ENCODE measurements at places on chromosomes 3 and 15.

DNA sequence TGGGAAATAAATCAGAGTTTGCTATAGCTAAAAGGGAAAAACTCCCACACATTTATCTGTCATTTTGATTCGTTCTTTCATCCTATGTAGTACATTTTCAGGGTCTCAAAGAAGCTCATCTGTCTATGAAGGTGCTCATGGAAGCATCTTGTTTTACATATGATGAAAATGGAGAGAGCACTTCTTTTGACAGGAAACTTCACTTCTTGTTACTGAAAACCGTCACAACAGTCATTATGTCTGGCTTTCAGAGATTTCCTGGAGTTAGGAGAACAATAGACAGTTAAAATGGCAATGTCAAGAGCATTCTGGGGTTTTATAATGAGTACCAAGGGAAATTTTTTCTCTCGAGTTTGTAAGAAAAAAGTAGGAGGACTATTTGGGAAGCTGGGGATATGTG lies 83.3 kb downstream of the TMEM108 start:
- DNase-seq = no peak

DNA sequence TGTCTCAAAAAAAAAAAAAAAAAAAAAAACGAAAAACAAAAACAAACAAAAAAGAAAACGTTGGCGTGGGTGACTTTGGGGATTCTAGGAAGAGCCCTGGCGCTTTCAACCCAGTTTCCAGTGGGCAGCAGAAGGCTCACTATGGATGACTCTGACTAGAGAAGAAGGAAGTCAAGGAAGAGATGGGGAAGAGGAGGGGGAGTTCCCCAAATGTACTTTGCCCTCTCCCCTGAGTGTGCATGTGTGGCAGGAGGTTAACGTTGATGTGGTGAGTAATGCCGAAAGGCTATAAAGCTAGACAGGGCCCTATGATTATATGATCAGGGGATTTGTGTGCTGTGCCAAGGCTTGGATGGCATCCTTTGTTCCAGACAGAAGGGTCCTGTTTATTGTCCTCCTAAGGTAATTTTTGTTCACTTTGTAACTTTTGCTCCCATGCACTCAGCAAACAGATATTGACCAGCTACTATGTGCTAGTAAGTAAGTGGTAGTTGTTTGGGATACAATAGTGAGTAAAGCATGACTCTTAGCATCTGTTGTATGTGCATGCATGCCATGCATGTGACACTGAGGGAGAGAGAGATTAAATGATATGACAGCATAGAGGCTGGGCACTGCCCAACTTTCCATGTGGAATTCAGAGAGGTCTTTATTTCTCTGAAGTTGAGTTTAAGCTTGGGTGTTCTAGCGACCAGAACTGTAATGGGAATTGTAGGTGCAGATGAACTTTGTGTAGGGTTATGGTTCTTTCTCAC lies 750 bp upstream of the HHLA2 start:
- no peak for DNase-seq

DNA sequence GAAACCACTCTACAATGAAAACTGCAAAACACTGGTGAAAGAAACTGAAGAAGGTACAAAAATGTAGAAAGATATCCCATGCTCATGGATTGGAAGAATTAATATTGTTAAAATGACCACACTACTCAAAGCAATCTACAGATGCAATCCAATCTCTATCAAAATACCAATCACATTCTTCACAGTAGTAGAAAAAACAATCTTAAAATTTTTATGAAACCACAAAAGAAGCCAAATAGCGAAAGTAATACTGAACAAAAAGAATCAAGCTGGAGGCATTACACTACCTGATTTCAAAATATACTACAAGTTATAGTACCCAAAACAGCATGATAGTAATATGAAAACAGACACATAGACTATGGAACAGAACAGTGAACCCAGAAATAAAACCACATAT lies 36.9 kb downstream of the TXNRD3 start:
- no peak for DNase-seq

GRCh38 chr3:144282313-144282712 lies 310.7 kb downstream of the DIPK2A start:
- DNase-seq = no peak

- no peak for DNase-seq
These were observed 33.9 kb downstream of the SNRK start for GRCh38 chr3:43320288-43320687.

GRCh38 chr3:42875325-42876151 lies at the start of gene CYP8B1:
Gene CYP8B1, minus strand, starts transcription at chr3:42875879. Its CDS starts 63 bp downstream, at chr3:42875816.
- DNase-seq = no peak

DNA sequence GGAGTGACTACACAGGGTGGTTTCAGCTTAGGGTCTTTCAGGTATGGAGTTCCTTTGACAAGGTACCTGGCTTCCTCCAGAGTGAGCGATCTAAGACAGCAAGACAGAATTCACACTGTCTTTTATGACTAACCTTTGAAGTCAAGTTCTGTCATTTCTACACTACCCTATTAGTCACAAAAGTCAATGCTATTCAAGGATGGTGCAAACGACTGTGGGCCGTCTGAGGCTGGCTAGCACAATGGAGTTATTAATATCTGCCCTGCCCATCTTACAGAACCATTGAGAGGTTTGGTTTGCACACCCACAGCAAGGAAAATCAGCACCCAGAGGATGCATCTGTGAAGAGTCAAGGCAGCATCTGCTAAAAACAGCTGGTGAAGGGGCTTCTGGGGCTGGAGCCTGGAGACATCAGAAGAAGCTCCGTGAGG lies 62.9 kb upstream of the XCR1 start:
- no peak for DNase-seq

DNA sequence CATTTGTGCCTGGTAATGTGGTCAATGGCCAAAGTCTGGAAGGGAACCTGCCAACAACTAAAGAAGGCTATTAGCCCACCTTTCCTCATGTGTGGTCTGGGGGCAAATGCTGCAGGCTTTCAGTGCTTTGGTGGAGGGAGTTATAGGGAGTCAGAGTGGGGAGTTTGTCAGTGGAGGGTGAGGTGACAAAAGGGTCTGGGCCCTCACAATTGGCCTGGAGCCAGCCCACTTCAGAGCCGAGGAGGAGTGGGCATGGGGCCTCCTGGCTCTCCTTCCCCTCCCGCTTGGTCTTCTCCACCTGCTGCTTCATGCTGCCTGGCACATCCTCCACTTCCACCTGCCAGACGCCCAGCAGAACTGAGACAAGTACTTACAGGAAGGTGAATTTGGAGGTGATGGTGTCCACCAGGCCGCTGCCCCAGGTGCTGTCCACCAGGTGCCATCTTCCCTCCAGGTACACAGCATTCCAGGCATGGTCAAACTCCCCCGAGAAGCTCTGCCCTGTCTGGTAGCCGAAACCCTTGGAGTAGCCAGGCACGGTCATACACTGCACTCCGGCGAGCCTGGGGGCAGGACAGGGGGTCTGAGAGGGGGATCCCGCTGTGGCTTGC lies 40.9 kb downstream of the KY start:
- DNase-seq = no peak

GRCh38 chr3:111910806-111911205 lies 51.7 kb downstream of the PHLDB2 start:
- no peak for DNase-seq

GRCh38 chr3:143269741-143270140 lies 150.2 kb downstream of the CHST2 start:
- no peak for DNase-seq

GRCh38 chr3:167113035-167113830 lies 266.9 kb downstream of the ZBBX start:
- no peak for DNase-seq

DNA sequence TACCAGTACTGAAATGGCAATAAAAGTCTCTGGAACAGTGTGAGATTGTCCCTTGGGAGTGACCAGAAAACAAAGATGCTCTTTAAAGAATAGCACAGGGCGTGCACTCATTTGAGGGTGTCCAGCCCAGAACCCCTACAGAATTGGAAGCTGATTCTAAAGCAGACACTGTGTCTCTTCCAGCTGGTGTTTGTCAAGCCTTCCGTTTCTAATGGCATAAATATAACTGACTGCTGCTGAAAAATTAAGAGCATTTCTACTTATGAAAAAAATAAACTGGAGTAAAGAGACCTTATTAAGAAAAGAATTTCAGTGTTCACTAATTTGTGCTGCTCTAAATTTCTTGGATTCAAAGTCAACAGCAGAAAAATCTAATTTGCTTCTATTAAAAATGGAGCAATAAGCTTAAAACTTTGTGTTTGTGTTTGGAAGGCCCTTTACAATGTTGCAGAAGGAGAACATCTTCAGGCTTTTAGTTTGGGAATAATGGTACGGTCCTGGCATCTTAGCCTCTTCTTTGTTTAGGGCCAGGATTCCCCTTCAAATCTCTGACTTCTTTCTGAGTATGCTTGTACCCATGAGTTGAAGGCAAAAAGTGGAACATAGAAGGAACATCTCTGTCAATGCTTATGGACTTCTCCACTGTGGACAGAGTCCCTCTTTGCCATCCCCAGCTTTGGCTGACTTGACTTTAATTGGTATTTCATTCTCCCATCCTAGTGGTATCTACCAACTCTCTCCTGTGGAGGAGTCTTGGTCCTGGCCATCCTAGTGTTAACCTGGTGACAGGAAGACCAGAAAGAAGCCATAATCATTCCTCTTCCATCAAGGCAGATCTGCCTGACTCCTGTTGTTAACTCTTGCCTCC lies 65.9 kb downstream of the THSD4 start:
- DNase-seq = no peak

DNA sequence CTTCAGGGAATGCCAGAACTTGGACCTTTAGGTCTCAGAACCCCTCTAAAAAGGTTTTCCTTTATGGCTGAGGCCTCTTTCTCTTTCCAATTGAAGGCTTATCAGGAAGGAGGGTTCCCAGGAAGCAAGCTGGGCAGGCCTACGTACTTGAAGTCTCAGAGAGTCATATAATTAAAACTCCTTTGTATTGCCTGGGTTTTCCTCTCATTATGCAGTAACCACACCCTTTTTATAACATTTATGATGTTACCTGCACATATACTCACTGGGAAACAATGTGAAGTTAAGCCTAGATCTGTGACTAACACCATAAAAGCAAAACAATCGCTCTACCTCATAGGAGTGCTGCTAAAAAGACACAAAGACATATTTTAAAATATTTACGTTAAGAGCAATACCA lies 27.3 kb downstream of the SERP1 start:
- no peak for DNase-seq

- DNase-seq = no peak
These were observed 995 bp downstream of the CHST14 start for GRCh38 chr15:40471808-40472150.

DNA sequence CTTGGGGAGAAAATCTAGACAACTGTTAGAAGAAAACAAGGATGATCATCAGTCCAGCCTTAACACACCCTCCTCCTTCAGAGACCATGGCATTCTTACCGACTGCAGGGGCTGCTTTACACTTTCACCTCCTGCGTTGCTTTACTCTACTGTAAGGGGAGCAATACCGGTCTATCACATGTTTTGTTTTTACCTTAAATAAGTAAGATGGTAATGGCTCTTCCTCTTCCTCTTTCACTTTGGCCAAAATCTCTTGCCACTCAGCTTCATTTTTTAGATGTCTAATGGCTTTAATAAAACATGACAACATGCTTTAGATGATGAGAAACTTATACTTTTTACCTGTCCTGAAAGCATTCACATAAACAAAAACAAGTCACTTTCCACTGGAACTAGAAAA lies 33.4 kb upstream of the STIMATE start:
- no peak for DNase-seq

- no peak for DNase-seq
These were observed 35.3 kb upstream of the PLSCR2 start for GRCh38 chr3:146504498-146505197.

DNA sequence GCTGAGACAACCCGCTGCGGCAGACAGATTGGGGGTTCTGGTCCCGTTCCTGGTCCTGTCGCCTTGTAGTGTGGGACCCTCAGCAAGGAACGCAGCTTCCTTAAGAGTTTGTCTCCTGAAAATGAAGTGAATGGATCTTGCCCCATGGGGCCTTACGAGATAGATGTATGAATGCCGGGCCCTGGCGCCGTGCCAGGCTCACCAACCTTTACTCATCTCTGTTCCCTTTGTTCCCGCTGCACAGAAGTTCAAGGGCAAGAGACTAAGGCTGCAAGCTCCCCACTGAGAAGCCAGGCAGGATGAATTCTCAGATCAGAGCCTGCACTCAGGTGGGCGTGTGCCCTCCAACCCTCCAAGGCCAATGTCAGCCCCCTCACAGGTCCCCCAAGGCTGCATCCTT lies 162.7 kb upstream of the IQSEC1 start:
- no peak for DNase-seq

- DNase-seq = no peak
These were observed 39.0 kb downstream of the PGPEP1L start for GRCh38 chr15:98968576-98968975.

DNA sequence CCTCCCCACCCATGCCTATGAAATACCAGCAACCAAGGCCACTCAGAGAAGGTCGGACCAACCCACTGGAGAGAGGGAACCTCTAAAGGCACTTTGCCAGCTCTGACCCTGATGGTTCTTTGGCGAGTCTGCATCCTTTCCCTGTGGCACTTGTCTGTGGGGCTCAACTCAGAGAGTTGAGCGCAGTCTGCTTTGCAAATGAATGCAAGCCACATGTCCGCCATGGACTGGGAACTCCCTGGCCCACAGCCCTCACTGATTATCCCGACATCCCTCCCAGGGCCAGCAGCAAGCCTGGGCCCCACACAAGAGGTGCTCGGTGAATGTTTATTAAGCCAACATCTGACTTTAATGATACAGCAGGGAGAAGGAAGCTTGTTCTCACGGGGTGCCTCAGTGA lies 55.5 kb upstream of the HES1 start:
- no peak for DNase-seq

DNA sequence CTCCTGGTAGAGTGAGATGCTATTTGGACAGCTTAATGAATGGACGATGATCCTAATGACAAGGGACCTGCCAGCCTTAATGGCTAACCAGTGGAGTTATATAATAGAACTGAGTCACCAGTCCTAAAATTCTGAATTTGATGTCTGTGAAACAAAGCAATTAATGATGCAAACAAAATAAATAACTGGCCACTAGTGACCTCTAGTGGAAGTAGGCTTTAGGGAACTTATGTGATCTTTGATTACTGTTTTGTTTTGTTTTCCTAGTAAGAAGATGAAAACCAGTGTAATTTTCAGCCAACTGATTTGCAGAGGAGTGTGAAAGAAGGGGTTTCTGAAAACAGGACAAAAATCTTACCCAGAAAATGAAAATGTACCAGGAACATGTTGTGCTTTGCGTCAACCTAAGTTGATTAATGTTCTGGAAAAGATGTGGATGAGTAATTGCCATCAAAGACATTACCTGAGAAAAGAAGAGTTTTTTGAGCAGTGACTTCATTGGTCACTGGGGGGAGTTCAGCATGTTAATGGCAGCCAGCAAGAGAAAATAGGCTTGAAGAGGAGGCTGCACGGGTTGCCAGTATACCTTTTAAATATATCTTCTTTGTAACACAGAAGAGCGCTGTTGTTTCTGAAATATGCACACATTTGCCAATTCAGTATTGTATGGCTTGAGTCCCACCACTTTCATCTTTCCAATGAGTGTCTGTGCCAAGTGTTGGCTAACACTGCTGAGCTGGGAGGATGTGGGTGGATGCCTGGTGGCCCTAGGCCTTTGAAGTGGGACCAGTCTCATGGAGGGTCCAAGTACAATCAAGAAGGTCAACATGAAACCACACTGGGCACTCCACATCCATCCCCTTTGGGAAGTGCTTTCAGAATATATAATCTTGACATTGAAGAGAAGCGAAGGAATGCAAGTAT lies 9.3 kb downstream of the VEPH1 start:
- DNase-seq = peak; percentile 52
